Skin of body (tissue), 3 donors: ENCODE measurements at places on chromosomes 3 and 15.

DNA sequence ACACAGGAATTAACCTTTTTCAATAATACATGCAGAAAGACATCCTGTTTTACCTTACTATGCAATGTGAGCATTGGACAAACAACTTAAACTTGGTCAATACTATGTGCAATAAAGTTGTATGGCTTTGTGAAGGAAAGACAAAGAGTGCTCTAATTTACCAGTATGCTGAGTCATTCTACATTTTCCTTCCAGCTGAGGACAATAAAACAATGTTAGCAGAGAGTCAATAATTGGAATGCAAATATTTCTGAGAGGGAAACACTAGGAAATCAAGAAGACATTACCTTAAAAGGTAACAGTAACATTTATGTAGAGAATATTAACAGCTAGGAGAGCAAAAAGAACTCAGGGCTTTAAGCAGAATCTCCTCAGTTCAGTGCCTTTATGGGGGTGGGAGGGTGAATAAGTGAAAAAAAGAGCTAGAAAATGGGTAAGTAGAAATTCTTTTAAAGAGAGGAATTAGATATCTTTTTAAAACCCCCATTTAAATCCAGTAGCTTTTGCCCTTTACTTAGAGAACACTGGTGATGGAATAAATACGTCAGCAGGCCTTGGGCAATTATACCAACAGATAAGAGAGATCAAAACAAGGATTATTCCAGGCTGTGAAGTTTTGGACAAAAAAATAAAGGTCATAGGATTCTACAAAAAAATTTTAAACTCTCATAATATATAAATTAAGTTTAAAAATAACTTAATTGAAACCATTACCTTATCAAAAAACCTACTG is 11.6 kb upstream of the HGD start:
- DNase-seq = no peak

DNA sequence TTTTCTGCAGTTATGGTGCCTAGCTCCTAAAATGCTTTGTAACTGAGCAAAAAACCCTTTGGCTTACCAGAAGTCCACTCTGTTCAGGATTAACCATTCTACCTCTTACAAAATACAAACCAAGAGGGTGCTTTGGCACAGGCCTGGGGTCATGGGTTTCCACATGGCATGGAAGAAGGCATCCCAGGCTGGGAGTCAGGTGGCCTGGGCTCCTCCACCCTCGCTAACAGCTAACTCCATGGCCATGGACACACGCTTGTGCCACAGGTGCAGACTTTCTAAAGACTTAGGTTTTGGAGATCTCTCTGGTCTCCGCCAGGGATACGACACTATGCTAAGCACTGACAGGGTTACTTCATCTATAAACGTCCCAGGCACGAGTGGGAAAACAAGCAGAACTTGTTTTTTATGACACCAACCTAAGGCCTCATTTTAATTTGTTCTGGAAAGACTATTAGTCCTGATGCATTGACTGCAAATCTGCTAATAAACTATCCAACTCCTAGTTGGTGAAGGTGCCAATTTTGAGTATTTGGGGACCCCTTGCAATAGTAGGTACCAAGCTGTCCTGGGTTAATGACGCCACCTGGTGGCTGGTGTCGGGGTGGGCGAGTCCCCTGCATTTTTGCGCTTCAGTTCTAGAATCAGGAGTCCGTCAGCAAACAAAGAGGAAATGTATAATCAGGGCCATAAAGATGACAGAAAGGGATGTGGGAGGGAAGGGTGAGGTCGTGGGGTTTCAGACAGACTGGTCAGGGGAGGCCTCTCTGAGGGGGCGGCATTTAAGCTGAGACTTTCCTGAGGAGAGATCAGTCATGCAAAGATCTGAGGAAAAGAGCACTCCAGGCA is 10.3 kb upstream of the ALDH1A3 start:
- DNase-seq = no peak

- DNase-seq = no peak
Measured at GRCh38 chr3:29827756-29828155, 546.9 kb downstream of the RBMS3 start.

DNA sequence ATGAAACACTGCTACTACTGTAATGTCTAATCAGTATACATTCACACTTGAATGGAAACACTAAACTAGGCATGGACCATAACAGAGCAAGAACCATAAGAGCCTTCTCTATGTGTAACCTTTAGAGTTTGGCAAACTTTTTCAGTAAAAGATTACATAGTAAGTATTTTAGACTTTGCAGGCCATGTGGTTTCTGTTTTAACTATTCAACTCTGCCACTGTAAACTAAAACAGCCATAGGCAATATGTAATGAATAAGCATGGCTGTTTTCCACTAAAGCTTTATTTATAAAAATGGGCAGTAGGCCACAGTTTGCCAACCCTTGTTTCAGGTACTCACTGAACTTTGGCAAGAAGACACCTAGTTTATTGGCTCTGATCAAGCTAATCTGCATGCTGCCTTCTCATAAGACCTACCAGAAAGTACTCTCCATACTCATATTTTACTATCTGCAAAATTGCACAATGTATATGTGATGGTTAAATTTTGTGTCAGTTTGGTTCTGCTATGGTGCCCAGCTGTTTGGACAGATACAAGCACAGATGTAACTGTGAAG is 46.0 kb downstream of the UACA start:
- DNase-seq = no peak

DNA sequence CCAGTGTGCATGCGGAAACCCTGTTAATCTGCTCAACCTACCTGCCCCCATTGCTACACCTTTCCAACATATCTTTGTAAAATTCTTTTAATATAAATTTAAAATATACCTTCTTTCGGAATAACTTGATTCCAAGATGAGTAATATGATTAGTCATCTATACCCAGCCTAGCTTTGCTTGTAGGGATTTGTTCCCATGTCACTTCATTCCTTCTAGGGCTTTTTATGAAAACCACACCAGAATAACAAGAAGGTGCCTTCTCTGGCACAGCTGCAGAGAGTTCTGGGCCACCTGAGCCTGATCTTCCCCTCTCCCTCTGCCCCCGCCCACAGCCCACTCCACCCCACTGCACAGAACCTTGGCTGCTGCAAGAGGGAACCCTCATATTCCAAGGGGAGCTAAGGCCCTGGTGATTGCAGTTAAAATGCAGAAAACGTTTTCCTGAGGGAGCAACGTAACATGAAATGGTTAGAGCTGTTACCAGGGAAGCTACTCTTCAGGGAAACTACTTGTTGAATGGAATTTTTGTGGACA is 38.6 kb upstream of the HACD2 start:
- DNase-seq = no peak

- DNase-seq = no peak
Measured at GRCh38 chr15:91257746-91258414, 157.8 kb downstream of the SV2B start.

DNA sequence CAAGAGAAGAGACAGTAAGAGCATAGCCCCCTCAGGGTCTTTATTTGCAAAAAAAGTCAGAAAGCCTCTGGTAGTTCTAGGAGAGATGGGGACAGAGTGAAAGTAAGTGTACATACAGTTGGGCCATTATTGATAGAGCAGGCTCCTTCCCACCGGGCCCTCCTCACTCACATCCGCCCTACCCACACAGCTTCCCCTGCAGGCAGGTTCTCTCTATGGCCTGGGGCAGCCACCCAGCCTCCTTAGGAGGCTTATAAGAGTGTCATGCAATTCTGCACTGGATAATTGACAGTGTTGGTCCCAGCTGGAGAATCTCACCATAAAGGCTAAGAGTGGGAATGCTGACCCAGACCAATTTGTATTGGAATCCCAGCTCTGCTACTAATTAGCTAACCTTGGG is 49.5 kb downstream of the SLC30A4 start:
- DNase-seq = no peak

DNA sequence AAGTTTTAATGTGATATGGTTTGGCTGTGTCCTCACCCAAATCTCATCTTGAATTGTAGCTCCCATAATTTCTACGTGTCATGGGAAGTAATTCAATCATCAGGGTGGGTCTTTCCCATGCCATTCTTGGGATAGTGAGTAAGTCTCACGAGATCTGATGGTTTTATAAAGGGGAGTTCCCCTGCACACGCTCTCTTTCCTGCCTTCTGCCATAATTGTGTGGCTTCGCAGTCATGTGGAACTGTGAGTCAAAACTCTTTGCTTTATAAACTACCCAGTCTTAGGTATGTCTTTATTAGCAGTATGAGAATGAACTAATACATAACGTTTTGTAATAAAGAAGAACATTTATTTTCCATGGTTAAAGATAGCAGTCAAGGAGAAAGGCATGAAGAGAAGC is 39.2 kb upstream of the GOLIM4 start:
- no peak for DNase-seq

DNA sequence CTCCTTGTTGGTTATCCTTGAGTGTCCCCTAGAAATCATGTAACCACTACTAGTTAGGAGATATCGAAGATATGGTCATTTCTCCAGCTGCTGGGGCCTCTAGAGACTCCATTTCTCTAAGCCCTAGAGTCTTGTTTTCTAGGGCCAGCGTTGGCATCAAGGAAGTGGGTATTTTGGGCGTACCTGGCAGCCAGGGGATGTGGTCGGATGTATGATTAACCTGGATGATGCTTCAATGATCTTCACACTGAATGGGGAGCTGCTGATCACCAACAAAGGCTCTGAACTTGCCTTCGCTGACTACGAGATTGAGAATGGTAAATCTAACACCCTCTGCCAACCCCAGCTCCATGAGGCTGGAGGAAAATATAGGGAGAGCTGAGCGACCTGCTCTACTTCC is 325.5 kb downstream of the RYR3 start:
- no peak for DNase-seq

DNA sequence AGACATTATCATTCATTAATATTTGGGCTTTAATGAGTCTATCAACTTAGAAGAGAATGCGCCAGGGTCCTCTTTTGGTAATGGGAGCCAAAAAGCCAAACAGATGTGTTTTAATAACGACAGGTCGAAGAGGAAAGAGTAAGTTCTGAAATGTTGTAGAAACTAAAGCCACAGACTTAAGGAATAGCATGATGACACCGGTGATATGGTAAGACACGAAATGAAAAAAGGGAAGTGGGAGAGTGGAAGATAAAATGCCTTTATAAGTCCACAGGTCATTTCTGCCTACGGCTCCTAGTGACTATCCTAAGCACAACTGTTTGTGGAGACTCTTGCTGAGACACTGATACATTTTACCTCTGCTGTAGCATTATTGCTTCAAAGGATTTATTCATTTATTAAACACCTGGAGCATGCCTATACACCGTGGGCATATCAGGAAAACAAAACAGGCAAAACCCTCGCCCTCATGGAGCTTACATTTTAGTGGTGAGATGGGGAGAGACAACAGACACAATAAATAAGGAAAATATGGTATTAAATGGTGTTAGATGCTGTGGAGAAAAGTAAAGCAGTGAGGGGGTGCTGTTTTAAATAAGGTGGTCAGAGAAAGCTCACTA is 11.7 kb upstream of the CD47 start:
- DNase-seq = no peak

DNA sequence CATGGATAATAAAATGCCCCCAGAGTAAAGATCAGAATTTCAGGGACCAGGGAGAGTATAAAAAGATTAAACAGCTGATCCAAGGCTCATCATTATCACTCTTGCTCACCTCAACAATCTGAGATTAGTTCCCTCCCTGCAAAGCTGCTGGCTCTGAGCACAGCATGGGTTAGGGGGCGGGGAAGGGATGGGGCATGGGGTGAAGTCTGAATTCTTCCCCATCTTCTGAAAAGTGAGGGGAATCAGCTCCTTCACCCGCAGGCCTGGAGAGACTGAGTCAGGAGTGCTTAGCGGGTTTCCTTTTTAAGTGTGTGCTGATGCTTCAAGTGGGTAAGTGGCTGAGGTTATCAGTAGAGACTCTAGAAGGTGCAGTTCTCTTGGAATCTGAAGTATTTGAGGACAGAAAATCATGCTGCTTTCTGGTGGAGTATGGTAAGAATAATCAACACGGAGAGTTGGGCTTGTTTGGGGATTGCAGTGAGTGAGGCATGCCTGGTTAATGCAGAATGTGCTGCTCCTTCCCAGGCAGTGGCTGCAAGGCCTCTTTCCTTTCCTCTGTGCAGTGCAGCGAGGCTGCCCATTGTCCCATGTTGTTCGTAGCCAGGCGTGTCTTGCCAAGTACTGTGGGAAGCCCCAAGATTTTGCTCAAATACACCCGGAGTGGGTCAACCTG is 59.2 kb upstream of the TRAK1 start:
- DNase-seq = no peak

DNA sequence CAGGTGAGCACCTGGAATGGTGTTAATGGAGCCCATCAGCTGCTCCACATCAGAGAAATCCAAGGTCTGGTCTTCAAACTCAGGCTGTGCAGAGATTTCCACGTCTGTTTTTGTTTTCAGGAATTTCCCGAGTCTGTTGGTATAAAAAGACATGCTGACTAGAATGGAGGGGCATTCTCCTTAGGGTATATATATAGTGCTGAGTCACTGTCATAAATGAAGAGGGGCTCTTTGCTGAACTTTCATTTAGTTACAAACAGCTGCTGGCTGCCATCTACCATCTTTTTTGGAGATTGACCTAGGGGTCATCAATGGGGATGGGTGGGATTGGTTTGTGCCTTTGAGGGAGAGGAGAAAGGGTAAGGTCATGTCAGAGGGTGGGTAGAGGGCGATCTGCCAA is 27.1 kb downstream of the FSD2 start:
- no peak for DNase-seq

GRCh38 chr3:183212096-183212495 is 41.0 kb upstream of the B3GNT5 start:
- DNase-seq = no peak

DNA sequence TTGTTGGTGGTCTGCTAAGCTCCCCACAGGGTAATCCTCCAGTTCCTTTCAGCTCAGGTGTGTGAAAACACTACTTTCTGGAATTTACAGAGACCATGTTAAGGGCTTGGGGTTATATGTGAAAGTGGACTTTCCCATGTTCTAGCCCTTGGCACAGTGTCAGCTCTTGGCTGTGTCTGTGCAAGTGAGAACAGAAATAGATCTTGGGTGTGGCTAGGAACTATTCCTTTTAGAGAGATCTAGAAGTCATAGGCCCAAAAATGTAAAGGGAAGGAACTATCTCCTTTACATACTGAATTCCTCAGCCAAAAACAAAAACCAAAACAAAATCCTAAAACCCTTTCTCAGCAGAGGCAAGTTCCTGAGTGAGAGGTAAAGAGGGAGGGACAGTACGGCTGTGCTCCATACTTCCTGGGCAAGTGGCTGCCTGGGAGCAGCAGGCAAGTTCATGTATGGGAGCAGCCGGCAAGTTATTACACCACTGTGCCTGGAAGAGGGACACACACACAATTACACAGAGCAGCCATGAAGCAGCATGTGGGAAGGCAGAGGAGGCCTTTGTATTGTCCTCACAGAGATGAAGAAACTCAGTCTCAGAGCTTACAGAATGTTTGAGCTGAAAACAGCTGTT is 19.9 kb upstream of the C3orf62 start:
- no peak for DNase-seq

- DNase-seq = no peak
Measured at GRCh38 chr15:82921242-82921641, 31.3 kb downstream of the HOMER2 start.
